ENCODE measurements at places on chromosomes 7 and 10. TPM values are rescaled to one million over a fixed set of nuclear protein-coding genes. Genes with fewer than 3 reads are reported as not detected.

The ST8SIA6 gene
- 0.40 TPM for polyA plus RNA-seq

DNA sequence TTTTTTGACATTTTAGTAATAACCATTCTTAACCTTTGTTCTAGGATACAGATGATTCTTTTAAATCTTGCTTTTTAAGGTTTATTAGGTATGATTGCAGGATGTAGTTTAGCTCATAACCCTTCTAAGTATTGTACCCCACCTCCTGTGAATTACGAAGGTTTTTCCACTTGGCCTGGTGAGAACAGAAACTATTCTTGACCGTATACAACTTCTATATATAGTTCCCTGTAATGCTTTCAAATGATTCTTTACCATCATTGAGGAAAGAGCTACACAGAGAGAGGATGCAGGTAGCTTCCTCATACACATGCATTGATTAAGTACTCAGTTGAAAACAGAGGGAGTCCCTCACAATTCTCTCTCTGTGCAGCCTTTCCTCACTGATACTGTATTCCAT lies 86.3 kb downstream of the PALS2 start:
- DNase-seq, result no peak

DNA sequence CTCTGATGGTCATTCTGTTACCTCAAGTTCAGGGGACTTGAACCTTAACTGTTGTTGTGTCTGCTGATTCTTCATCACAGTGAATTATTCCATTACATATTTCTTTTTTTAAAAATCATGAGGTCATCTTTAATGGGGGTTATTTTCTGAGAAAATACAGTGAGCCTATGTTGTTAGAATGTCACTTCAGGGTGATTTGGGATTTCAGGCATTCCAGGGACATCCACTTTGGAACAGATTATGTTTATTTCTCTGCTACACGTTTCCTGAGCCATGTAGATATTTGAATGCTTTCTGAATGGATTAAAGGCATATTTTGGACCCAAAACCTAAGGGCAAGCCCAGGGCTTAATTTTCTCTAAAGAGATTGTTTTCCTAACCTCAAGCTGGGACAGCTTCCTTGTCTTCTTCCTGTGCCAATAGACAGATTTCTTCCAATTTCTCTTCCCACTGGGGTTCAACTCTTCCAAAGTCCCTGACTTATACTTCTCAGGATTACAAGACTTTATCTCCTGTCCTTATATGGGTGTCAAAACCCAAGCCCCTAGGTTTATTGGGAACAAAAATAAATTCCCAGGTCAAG lies 271.7 kb downstream of the ARHGAP12 start:
- DNase-seq, result peak; percentile 58

- DNase-seq, result no peak
These were observed 47.0 kb upstream of the FRMD4A start for GRCh38 chr10:14377591-14378175.

The CLEC2L gene
- polyA plus RNA-seq, result not detected

GRCh38 chr10:124943301-124944092 lies 1.6 kb downstream of the ZRANB1 start:
- no peak for DNase-seq

The TUBB8 gene
- polyA plus RNA-seq, result 0.18 TPM

GRCh38 chr7:87505557-87506245 lies 30.2 kb upstream of the ABCB4 start:
- DNase-seq, result no peak

The ATRNL1 gene
- not detected for polyA plus RNA-seq

DNA sequence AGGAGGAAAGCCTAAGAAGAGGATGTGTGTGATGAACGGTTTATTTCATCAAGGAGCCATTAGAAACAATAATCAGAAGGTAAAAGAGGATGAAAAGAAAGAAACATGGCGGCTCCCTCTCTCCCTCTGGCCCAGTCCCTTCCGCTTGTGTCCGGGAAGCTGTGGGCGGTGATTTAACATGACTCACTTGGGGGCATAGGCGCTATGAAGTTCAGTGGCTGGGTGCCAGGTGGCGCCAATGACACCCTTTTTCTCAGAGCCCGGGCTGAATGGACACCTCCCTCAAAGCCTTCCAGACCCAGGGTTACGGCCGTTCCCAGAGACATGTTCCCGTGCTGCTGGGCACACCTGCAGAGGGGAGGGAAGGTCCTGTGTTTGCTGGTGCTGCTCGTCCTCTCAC lies 244.0 kb downstream of the SKAP2 start:
- DNase-seq, result no peak

The GSDME gene
- polyA plus RNA-seq, result 21.1 TPM

The TAS2R3 gene
- polyA plus RNA-seq, result 0.08 TPM

DNA sequence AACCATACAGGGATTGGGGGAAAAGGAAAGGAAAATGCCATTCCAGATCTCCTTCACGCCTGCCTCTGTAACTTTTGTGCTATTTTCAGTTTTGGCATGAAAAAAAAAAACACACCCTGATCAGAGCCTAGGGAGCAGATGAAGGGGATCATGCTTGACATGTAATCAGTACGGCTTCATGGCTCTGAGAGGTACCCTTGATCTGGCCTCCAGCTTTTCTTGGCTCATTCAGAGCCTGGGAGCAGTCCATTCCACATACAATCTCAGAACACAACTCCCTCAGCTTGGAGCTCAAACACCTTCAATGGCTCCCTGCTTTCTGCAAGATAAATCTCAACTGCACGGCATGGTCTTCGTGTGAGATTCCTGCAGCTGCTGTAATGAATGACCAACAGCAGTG lies 422.8 kb upstream of the ZMIZ1 start:
- no peak for DNase-seq

DNA sequence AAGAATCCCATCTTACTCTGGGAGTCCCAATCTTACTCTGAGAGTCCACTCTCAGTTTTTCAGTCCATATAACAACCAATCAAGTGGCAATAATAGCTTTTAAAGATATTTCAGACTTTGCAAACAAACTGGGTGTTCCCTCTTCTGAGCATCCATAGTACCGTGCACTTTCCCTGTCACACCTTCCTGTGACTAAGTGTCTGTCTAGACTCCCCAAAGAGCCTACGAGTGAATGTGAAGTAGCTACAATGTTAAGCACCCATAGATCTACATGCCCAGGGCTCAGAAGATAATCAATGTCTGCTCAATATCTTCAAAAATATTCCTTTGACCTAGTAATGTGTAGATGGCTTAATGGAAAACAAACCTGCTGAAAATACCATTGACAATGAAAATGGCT lies 95.6 kb upstream of the ASAH2 start:
- no peak for DNase-seq

DNA sequence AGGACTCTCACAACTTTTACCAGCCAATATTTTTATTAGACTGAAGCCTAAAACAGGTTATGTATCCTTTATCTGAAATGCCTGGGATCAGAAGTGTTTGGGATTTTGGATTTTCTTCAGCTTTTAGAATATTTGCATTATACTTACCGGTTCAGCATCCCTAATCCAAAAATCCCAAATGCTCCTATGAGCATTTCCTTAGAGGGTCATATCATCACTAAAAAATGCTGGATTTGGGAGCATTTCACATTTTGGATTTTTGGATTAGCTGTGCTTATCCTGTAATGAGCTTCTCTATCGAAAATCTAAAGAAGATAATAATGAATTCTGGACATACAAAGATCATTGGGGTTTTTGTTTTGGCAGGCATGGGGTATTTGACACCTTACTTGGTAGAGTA lies 53.0 kb downstream of the RALA start:
- DNase-seq, result no peak

GRCh38 chr7:101859411-101860106 lies 42.1 kb downstream of the CUX1 start:
- peak; percentile 72 for DNase-seq

The TMEM178B gene
- not detected for polyA plus RNA-seq

The CTAGE15 gene
- polyA plus RNA-seq, result not detected

DNA sequence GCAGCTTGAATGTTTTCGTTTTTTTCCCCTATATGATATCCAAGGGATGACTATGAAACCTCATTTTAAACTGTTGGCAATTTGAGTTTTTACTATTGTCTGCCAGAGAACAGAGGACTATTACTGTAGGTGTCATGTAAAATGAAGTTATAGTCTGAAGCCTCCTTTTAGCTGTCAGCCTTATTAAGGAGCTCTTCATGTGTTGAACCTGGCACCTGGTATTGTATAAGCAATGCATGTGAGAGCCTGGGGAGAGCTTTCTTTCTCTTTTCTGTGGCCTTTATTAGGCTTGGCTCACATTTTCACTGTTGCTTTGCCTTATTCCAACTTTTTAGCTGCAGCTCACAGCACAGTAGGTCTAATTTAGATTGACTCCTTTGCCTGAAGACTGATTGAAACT lies 119.1 kb upstream of the FOXP2 start:
- no peak for DNase-seq

The FAM25C gene
- not detected for polyA plus RNA-seq

- no peak for DNase-seq
These were observed 19.7 kb downstream of the AQP1 start for GRCh38 chr7:30931161-30931928.

The BEND7 gene
- 7.3 TPM for polyA plus RNA-seq

The WASHC2A gene
- 15.1 TPM for polyA plus RNA-seq

The RHOBTB1 gene
- polyA plus RNA-seq, result 19.4 TPM

- DNase-seq, result no peak
These were observed 32.5 kb upstream of the TRUB1 start for GRCh38 chr10:114905450-114905849.

The ARL4A gene
- 43.2 TPM for polyA plus RNA-seq

The TRIL gene
- 0.78 TPM for polyA plus RNA-seq

The C7orf57 gene
- not detected for polyA plus RNA-seq

DNA sequence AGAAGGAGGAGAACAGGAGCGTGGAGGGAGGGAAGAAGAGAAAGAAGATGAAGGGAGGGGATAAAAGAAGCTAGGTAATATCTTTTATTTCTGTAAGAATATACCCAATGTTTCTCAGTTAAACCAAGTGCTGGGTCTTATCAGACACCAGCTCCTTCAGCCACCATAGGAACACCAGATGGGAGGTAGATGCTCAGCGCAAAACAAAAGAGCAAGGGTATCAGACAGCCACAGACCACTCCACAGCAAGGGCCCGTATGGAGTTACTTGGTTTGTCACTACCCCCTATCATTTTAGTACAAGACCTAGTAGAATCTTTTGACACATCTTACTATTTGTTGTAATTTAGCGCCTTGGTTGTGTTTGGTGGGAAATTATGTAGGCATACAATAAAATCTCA lies 65.9 kb upstream of the FAM133B start:
- no peak for DNase-seq

- DNase-seq, result no peak
These were observed 89.4 kb downstream of the LRRN3 start for GRCh38 chr7:111180338-111180737.

DNA sequence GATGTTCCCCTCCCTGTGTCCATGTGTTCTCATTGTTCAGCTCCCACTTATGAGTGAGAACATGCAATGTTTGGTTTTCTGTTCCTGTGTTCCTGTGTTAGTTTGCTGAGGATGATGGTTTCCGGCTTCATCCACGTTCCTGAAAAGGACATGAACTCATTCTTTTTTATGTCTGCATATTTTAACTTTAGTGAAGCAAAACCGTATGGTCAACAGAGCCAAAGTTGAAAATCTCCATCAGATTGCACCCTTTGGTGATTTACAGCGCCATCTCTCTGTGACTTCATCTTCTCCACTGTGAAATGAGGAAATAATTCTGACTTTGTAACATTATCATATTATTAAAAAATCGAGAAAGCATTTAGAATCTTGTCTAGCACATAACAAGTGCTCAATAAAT lies 132.3 kb upstream of the PLXDC2 start:
- no peak for DNase-seq

GRCh38 chr10:11658801-11659368 lies 47.4 kb upstream of the USP6NL start:
- DNase-seq, result no peak

- no peak for DNase-seq
These were observed 53.1 kb upstream of the PDCD4 start for GRCh38 chr10:110818311-110819256.

DNA sequence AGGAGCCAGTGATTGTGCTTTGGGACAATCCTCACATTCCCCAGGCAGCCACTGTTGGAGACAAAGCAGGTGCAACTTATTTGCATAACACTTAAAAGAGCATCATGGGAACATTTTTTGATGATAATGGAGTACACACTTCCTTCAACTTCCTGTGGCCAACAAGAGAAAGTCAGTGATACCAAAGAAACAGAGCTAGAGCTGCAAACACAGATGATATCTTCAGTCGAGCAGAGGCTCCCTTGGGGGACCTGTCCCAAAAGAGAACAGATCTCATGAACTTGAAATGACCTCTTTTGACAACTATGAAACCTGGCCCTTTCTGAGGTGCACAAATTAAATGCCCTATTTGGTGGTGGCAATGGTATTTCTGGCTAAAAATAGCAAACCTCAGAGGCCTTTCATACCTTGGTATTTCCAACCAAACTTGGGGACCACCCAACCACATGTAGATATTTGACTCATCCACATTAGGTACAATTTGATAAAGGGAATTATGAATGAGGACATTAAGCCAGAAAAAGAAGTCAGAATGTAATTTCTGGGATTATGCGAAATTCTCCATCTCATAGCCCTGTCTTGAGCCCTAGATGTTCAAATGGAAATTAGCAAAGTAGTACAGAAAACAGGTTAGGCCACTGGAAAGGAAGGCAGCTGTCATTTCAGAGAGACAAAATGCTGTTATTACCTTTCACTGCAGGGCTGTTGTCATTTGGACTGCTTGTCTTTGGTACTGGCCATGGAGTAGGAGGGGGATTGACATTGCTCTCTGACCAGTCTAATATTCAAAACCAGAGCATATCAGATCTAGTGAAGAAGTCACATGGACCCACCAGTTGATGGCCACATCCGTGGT lies 146.2 kb downstream of the ICA1 start:
- DNase-seq, result no peak

DNA sequence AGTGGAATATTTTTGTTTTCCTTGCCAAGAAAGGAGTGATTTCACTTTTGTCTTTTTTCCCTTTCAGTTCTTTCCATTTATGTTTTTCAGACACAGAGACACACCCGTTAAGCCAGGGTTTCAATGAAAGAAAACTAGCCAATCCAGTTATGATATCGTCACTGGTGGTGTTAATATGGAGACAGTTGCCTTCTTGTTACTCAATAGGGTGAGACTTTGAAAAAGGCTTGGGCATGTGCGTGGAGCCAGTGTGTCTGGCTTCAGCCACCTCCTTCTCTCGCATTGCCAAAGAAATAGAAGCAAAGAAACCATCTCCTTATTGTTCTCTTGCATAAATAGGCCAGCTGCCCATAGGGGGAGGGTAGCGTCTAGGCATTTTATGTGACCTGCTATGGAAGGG lies 84.1 kb upstream of the DLX6 start:
- no peak for DNase-seq

GRCh38 chr7:16416289-16417282 lies 4.8 kb downstream of the CRPPA start:
- no peak for DNase-seq
